Endothelial cell of coronary artery (primary cell): ENCODE measurements at places on chromosomes 4 and X. TPM values are rescaled to one million over a fixed set of nuclear protein-coding genes. Genes with fewer than 3 reads are reported as not detected.

The KCND1 gene
- 0.18 and 0.47 TPM in 2 replicates for total RNA-seq

The KLB gene
- under 0.01 TPM in 1 of 2 replicates, not detected in the other for total RNA-seq

The DEFB131A gene
- not detected in 2 replicates for total RNA-seq

The MAGIX gene
- total RNA-seq, result 0.27 and 1.0 TPM in 2 replicates

The ASMT gene
- total RNA-seq, result not detected in 2 replicates

The TMEM144 gene
- total RNA-seq, result 6.0 and 6.4 TPM in 2 replicates

The P2RY8 gene
- not detected in 2 replicates for total RNA-seq

The BRS3 gene
- total RNA-seq, result not detected in 2 replicates

The NFKB1 gene
- 30.9 and 41.9 TPM in 2 replicates for total RNA-seq

The CSAG1 gene
- total RNA-seq, result not detected in 2 replicates

The GPRASP1 gene
- 0.99 and 2.2 TPM in 2 replicates for total RNA-seq

The PALLD gene
- 17.3 and 51.4 TPM in 2 replicates for total RNA-seq

The PNMA5 gene
- not detected in 2 replicates for total RNA-seq

The GALNTL6 gene
- not detected in 2 replicates for total RNA-seq
